Left ventricle myocardium superior (tissue), 1 donor: ENCODE measurements at places on chromosomes 2 and 18. TPM values are rescaled to one million over a fixed set of nuclear protein-coding genes. Genes with fewer than 3 reads are reported as not detected.

IL1RL2 gene
- total RNA-seq = not detected

DNA sequence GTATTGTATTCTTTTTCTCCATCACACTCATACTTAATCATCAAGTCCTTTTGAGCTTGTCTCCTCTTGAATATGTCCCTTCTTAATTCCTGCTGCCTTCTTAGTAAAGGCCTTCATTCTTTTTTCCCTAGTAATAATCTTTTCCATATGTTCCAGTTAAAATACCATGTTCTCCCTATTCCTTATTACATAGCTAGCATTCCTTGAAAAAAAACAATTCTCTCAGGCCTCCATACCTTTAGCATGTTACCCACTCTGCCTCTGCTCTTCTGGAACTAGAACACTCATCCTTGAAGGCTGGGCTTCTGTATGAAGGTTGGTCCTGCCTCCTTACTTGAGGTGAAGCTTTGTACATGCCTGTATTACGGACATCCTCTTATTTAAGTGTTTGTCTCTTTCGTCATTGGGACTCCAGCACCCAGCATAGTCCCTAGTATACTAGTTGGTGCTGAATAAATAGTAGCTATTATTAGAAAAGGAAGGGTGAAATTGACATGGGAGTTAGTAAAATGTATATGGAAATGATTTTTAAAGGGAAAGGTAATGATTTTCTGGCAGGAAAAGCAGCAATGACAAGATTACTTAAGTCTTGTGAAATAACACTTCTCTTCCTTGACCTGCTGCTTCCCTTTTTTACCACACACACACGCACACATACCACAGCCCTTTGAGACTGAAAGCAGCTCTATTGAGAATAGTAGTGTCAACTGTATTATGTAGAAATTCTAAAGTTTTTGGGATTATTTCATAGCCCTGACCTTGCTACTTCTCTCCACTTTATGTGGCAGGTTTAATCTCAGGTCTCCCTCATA, 45.6 kb downstream of the REL start:
- DNase-seq = no peak

- DNase-seq = no peak
Observed at GRCh38 chr2:156708051-156708450, 271.9 kb downstream of the GPD2 start.

- no peak for DNase-seq
Observed at GRCh38 chr2:99404039-99404796, 67.0 kb downstream of the EIF5B start.

DNA sequence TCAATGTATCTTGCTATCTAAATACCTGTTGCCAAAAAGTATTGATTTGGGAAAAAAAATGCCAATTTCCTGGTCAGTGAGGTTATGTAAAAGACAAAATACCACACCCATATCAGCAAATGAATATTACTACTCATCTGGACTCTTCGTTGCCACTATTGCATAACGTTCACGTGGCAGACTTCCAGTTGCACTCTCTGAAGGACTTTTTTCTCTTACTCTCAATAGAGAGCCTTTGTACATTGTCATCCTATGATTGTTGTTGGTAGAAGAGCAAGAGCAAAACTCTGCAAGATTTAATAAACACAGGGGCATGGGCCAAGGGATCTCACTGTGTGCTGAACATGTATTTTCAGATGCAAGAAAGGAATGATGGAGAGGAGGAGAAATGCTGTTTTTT, 689.8 kb downstream of the MBD2 start:
- peak; percentile 41 for DNase-seq

DNA sequence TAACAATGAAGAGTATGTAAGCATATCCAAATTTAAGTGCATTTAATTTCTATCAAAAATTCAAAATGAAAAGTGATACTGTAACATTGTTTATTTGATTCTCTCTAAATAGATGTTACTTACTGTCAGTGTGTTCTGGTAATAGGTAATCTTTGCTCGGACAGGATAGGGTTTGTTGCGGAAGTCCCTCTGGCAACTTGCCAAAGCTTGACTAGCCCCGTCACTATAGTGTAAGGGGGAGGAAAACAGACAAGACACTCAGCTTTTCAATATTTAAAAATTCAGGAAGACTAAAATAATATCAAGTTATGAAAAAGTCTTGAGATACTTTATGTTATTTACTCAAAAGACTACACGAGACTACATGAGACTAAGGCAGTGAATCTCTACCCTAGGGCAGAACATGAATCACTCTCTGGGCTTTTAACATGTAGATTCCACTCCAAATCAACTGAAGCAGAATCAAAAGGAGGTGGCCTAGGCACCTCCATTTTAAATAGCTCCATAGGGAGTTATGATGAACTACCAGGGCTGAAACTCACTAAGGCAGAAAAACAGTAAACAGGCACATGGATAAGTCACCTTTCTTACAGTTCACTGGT, 5.9 kb downstream of the LMAN1 start:
- DNase-seq = no peak

SCG2 gene
- not detected for total RNA-seq

- DNase-seq = no peak
Observed at GRCh38 chr2:159052157-159052601, 83.7 kb downstream of the TANC1 start.

DNA sequence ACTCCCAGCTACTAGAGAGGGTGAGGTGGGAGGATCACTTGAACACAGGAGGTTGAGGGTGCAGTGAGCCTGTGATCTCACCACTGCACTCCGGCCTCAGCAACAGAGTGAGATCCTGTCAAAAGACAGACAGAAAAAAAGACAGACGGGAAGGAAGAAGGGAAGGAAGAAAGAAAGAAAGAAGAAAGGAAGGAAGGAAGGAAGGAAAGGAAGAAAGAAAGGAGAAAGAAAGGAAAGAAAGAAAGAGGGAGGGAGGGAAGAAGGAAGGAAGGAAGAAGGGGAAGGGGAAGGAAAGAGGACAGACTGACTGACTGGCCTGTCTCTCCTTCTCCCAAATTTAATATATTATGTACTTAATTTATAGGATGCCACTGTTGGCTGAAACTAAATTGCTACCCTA, 21.6 kb downstream of the SP9 start:
- DNase-seq = no peak

DNA sequence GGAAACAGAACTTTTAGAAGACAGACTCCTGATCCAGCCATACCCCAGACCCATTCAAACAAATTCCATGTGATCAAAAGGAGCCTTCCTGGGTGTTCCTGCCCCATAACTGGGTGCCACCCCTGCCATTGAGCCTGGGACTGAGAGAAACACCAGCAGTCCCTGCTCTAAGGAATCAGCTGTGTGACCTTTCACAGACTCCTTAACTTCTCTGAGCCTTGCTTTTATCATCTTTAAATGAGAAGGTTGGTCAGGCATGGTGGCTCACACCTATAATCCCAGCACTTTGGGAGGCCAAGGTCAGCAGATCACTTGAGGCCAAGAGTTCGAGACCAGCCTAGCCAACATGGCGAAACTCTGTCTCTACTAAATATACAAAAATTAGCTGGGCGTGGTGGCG, 20.6 kb downstream of the CIDEA start:
- DNase-seq = no peak

LRRC30 gene
- not detected for total RNA-seq

- DNase-seq = no peak
Observed at GRCh38 chr2:60891180-60891579, 9.8 kb downstream of the REL start.

DNA sequence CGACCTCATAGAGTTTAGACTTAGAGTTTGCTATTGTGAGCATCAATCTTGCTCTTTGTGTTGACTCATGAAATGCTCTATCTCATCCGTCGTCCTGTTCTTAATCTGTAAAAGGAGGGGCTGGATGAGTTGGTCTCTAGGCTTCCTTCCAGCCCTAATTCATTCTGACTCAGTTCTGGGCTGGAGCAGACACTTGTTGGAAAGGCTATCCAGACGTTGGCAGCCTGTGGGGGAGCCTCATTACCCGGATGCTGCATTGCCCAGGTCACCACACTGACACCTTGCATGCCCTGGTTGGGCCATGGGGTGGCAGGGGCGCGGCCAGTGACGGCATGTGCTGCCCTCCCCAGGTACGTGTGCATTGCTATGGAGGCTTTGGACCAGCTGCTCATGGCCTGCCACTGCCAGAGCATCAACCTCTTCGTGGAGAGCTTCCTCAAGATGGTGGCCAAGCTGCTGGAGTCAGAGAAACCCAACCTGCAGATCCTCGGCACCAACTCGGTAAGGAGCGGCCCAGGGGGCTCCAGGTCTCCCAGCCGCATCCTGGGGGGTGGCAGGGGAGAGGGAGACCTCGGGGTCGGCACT, 61.5 kb downstream of the EFR3B start:
- DNase-seq = no peak

DNA sequence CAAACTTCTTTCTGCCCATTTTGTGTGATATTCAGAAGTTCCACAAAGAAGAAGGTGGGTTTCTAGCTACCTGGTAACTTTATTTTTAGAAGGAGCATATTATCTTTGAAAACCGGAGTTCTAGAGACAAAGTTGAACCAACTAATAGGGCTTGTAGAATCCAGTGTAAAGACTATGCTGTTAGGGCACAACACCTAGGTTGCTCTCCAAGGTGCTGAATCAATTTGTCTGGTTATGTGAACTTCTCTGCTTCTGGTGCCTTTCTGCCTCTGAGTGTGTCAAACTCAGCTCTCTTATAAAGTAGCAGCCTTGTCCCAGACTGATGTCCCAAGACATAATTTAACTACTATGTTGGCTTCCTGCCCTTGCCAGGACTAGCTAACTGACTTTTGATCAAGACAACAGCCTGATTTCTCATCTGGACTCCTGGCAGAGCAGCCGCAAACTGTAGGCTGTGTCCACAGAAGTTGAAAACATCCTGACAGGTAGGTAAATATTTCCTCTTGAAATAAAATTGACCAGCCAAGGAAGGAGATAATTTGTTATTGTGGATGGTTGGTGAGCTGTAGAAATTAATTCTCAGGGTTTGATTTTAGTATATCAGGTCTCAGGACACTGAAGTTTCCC, 119.4 kb downstream of the CYRIA start:
- DNase-seq = no peak

- DNase-seq = no peak
Observed at GRCh38 chr18:44309185-44309584, 371.5 kb upstream of the SETBP1 start.

CRYBA2 gene
- not detected for total RNA-seq
